CD4-positive, alpha-beta T cell treated with Interleukin-17A for 1 hour (primary cell): ENCODE measurements at places on chromosomes 11 and 22.
A peak's percentile ranks its signal among the peaks of the same experiment; 100 is the strongest.

DNA sequence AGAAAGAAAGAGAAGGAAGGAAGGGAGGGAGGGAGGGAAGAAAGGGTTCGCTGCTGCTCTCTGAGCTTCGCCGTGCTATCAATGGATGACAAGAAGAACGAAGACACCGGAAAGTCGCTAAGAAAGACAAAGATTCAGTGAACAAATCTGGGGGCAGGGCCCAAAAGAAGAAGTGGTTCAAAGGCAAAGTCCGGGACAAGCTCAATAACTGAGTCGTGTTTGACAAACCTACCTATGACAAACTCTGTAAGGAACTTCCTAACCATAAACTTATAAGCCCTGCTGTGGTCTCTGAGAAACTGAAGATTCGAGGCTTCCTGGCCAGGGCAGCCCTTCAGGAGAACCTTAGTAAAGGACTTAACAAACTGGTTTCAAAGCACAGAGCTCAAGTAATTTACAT is 2.9 kb upstream of the TTLL1 start:
- no peak for DNase-seq

DNA sequence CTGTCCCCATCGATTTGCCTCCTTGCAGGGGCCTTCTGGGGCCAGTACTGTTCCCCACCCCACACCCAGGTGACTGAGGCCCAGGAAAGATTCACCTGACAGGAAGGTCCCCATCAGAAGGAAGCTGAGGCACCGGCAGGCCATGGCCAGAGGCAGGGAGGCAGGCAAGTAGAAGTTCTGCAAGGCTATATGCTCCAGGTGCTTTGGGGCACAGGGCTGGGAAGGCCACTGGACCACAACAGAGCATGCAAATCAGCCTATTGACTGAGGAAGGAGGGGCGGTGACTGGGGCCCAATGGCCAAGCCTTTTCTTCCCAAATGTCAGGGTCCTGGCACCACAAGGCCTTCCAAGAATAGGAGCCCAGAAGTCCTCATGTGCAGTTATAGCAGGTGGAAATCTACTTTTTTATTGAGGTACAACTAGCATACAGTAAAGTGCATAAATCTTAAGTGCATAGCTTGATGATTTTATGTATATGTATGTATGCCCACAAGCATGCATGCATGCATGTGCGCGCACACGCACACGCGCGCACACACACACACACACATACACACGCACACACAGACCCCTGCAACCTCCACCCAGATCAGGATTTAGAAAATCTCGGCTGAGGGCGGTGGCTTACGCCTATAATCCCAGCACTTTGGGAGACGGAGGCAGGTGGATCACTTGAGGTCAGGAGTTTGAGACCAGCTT is at the start of gene VPREB3:
Gene VPREB3 (minus strand): TSS at position 206 of the 700 bp plus-strand sequence. CDS start 62 bp downstream, at position 144.
- DNase-seq = no peak

DNA sequence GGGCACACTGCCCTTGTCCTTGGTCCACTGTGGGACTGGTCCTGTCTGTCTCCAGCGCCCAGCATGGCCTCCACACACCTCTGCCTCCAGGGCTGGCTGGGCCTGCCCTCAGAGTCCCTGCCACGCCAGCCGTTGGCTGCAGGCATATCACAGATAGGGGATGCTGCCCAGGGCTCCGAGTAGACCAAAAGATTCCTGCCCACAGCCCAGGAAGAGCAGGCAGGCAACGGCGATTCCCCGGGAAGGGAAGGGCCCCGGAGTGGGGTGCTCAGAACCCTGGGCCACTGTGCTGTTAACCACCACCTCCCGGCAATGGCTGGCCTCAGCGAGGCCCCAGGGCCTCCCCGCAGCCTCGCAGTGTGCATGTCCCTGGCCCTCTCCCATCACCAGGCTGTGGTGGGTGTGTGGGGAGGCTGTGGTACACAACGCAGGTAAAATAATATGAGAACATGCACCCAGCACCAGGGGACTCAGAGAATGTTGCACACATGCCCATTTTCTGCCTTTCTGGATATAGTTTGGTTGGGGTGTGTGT is 2.2 kb downstream of the IFITM5 start:
- DNase-seq = no peak

DNA sequence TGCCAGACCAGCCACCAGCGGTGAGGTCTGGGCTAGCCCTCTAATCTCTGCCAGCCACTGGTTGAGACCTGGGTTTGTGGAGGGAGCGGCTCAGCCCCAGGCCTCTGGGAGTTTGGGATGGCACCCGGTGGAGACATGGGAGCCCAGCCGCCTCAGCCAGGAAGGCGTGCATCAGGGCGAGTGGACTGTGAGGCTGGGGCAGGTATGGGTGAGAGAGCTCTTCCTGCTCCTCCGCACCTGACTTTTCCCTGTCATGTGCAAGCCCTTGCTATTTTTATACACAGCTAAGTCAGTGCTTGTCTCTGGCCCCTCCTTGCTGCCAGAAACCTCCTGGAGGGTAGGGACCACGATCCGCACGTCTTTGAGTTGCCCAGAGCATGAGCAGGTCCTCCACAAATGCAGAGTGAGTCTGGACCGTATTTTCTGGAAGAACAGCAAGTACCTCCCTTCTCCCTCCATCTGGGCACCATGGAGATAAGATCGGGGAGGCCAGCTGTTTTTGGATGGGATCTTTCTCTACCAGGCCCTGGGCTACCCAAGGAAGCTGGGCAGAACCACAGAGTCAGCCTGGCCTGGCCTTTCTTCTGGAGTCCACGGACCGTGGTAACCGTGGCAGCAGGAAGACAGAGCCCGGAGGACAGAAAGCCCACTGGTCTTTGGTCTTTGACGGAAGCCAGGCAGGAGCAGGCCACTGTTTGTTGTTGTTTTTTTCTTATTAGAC is 53.3 kb downstream of the IGLL1 start:
- no peak for DNase-seq

DNA sequence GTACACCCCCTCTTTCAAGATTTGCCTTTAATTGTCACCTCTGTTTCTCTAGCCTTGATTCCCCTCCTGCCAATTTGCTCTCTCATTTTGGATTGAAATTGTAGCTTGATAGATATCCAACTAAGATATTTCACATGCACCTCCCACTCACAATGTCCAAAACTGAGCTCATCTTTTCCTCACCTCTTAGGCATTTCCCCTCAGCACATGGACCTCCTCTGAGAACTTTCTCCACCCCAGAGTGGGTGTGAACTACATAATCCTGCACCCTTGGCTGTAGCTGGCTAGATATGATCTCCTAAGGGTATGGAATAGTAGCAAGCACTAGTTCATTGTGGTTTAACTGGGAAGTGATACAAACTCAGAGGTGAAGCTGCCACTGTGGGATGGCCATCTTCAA is 91.5 kb upstream of the SESN3 start:
- no peak for DNase-seq

GRCh38 chr11:74462009-74462408 is 5.3 kb downstream of the KCNE3 start:
- peak; percentile 23 for DNase-seq
